Fibroblast of villous mesenchyme (primary cell): ENCODE measurements at places on chromosomes 1 and 21. TPM values are rescaled to one million over a fixed set of nuclear protein-coding genes. Genes with fewer than 3 reads are reported as not detected.

Gene VTCN1
- not detected in 2 replicates for total RNA-seq

Gene S100A7
- total RNA-seq, result not detected in 2 replicates

Gene CAPN9
- total RNA-seq, result not detected in 2 replicates

- no peak for DNase-seq
Observed at GRCh38 chr1:12245733-12246132, 15.9 kb downstream of the VPS13D start.

Gene PDIK1L
- 2.6 and 4.8 TPM in 2 replicates for total RNA-seq

- peak; percentile 59 for DNase-seq
Observed at GRCh38 chr1:198234520-198235251, 77.9 kb downstream of the NEK7 start.

Gene MYOM3
- under 0.01 TPM in 1 of 2 replicates, not detected in the other for total RNA-seq

DNA sequence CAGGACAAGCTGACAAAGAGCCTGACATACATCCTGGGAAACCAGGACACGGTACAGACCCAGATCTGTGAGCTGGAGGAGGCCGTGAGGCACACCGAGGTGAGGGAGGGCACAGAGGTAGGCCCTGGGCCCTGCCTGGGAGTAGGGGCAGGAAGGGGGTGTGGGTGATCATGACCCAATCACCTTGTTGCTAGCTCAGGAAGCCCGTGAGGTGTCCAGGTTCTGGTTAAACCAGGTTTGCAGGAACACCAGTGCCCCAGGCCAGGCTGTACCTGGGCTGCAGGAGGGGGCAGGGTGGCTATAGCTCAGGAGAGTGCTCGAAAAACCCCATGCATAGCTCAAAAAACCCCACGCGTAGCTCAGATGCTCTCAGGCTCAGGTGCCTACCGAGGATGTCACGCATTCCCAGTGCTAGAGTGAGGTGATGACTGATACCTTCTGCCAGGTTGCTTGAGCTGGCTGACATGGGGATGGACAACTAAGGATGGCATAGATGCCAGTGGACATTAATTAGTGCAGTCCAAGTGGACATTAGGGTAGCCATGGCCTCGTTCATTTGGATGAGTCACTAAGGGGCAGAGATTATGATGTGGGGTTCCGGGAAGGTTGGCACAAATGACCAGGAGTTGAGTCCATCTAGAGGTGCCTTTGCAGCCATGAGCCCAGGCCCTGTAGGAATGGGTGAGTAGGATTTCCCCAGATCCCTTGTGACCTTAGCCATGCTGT is 3.7 kb downstream of the TRIM46 start:
- no peak for DNase-seq

- DNase-seq, result no peak
Observed at GRCh38 chr1:93190432-93190831, 9.9 kb downstream of the CCDC18 start.

DNA sequence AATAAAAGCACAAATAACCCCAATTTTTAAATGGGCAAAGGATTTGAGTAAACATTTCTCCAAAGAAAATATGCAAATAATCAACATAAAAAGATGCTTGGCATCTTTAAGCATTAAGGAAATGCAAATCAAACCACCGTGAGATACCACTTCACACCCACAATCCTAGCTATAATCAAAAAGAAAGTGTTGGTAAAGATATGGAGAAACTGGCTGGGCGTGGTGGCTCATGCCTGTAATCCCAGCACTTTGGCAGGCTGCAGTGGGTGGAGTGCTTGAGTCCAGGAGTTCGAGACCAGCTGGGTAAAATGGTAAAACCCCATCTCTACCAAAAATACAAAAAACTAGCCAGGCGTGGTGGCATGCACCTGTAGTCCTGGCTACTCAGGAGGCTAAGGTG is 16.9 kb downstream of the ARHGEF11 start:
- no peak for DNase-seq
